ENCODE measurements at places on chromosomes 11 and 22.

DNA sequence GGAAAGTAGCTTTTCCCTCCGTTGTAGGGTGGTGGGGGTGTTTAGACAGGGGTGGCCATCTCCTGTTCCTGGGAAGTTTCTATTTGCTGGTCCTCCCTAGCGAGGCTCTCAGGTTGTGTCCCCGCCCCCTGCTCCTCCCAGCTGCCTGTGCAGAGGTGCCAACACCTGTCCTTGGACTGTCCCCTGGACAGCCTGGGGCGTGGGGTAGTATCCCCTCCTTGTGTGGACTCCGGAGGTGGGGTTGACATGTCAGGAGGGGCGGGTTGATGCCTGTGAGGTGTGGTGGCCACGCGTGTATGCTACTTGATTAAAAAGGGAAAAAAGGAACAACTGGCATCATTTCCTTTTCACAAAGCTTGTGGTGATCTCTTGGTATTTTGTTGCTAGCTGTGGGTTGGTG, 14.3 kb upstream of the RANBP1 start:
- DNase-seq = no peak

DNA sequence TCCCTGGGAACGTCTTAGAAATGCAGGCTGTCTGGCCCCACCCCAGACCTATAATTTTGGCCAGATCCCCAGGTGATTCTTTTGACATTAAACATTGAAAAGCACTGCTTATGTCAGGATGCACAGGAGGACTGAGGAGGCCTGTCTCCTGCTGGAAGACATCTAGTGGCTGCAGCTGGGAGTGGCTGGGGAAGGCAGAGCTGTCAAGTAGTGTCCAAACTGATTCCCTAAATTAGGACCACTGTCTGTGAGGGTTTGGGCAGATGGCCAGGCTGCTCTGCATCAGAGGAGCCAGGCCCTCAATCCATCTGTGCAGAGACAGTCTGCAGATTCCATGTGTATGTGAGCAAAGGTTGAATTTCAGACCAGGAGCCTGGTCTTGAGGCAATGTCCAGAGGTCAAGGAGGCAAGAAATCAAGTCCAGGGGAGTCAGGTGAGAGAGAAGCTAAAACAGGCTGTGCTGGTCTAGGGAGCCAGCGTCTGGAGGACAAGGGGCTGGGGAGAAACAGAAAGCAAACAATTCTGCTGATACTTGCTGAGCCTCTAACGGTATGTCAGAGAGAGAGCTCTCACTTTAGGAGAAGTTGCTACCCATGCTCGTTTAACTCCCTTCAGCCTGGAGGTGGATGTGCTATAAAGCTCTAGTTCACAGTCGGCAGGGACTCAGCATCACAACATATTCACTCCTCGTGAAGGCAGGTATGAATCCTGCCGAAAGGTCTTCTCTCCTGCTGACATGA, 15.3 kb upstream of the SYTL2 start:
- peak; percentile 71 for DNase-seq

DNA sequence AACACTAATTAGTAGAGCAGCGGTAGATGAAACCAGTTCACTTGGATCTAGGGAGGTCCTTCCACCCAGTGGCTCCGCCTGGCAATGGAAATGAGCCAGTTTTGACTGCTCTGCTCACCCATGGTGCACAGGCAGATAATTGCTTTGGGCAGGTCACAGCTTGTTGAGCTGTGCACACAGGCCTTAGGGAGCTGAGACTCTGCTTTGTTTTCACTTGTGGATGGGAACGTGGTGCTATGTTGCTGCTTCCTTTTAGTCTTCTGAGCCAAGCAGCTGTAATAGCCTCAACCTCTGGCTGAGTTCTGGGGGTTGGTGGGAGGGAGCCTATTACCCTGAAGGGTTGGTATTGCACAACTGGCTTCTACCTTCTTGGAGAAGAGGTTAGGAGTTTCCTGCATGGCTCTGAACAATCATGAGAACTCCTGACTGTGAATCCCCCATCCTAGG, 262.3 kb upstream of the MTNR1B start:
- DNase-seq = peak; percentile 36

- DNase-seq = no peak
These were observed 812.1 kb downstream of the TBC1D22A start for GRCh38 chr22:47574556-47574955.

GRCh38 chr11:112789481-112789880, 171.7 kb upstream of the NCAM1 start:
- DNase-seq = no peak

DNA sequence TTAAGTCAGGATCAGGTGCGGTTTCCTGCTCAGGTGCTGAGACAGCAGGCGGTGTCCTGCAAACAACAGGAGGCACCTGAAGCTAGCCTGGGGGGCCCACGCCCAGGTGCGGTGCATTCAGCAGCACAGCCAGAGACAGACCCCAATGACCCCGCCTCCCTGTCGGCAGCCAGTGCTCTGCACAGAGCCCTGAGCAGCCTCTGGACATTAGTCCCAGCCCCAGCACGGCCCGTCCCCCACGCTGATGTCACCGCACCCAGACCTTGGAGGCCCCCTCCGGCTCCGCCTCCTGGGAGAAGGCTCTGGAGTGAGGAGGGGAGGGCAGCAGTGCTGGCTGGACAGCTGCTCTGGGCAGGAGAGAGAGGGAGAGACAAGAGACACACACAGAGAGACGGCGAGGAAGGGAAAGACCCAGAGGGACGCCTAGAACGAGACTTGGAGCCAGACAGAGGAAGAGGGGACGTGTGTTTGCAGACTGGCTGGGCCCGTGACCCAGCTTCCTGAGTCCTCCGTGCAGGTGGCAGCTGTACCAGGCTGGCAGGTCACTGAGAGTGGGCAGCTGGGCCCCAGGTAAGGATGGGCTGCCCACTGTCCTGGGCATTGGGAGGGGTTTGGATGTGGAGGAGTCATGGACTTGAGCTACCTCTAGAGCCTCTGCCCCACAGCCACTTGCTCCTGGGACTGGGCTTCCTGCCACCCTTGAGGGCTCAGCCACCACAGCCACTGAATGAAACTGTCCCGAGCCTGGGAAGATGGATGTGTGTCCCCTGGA, at the start of gene MYO7A:
MYO7A (plus strand) TSS at position 327 of the 772 bp plus-strand sequence. CDS start 2,389 bp downstream, outside the sequence.
- DNase-seq = peak; percentile 28

DNA sequence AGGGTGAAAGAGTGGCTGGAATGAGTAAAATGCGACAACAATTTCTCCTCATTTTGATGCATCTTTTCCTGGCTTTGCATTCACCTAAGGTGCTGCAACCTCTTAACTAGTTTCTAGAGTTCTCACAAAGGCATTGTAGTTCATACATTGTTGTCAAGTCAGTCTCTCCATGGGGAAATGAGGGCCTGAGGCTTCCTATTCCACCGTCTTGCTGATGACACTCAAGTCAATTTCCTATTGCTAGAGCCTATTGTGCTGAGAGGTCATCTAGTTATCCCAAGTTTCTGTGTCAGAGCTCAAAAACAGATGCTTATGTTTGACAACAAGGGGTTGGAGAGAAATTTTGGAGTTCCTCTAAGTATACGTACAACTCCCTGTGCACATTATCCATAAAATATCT, 11.6 kb upstream of the MS4A6A start:
- DNase-seq = no peak

GRCh38 chr11:127393460-127393997, 393.0 kb upstream of the KIRREL3 start:
- no peak for DNase-seq

DNA sequence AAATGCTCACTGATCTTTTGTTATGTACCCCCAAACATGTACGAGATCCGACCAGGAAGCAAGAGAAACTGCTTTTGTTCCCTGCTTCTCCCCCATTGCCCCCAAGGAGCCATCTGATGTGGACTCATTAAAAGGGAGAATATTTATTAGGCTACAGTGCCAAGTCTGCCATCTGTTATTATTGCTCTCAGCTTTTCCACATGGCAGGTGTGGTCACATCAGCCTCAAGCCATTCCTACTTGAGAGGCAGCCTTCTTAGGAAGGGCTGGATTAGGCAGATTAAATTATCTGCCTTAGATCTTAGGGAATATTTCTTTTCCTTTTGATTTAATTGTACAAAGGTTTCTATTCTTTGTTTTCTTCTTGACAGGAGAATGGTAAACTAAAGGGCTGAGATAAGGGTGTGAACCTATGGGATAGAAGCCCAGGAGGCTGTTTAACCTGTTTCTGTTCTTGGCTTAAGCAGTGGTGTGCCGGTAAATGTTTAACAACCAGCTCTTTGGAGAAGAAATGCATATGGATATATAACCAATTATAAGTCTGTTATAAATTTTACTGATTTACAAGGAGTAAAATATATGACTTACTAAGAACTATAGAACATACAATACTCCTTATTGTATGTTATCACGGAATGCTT, 88.8 kb downstream of the PDHX start:
- DNase-seq = no peak

DNA sequence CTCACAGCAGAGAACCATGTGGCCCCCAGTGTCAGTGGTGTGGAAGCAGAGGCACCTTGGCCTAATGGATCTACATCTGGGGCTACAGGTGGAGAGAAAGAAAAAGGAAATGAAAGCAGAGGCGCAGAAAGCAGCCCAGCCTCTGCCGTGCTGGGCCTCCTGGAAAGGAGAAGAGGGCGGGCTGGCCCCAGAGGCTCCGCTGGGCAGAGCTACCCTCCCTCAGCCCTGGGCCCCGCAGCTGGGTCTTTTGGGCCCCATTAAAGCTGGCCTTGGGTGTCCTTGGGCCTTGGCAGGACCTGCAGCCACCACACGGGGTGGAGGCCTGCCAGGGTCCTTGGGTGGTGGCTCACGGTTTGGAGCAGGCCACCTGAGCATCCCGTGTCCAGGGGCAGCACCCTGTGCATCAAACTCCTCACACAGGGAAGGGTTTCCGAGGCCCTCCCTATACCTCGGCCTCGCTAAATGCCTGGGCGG, 31.6 kb upstream of the GAL start:
- DNase-seq = no peak

- DNase-seq = no peak
These were observed 248.4 kb upstream of the B3GAT1 start for GRCh38 chr11:134660416-134660815.

DNA sequence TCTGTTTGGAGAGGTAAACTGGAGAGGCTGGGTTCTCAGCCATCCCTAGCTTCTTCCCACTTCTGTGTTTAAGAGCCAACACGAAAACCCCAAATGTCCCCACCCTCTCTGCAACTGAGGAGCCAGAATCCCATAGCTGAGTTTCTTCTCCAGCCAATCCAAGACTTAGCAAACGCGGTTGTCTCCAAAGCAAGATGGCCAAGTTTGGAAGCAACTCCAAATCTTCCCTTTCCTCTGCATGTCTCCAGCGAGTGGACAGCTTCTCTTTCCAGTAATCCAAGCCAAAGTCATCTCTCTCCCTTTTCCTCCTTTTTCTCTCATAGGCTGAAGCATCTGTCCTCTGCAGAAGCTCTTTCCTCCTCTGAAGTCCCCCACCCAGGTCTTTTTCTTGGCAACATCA, 539.2 kb downstream of the MIAT start:
- DNase-seq = no peak

DNA sequence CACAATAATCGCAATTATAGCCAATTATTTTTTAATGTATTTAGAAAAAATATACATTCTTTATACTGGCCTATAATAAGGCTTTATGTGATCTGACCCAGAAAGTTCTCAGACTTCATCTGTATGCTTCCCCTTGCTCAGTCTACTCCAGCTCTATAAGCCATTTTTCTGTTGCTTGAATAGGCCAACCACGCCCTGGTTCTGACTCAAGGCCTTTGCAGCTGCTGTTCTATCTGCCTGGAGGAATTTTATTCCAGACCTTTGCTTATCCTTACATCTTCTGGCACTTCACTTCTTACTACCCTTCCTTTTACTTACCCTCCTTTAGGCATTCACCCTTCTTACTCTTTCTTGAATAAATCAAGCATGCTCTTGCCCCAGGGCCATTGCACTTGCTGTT, 54.9 kb upstream of the PDE3B start:
- no peak for DNase-seq

DNA sequence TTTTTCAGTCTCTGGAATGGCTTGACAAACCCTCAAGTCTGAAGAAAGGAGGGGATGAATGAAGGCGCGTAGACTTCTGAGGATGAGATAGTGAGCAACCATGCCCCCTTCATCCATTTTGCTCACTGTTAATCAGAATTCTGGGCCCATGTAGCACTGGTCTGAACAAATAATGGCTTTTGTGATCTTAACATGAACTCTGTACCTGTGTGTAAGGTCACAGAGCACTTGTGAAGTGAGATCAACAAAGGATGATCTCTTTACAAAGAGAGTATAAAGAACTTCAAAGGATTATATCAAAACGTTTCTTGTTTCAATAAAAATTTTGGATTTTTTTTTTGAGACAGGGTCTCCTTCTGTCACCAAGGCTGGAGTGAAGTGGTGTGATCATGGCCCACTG, 976.7 kb downstream of the OPCML start:
- no peak for DNase-seq

DNA sequence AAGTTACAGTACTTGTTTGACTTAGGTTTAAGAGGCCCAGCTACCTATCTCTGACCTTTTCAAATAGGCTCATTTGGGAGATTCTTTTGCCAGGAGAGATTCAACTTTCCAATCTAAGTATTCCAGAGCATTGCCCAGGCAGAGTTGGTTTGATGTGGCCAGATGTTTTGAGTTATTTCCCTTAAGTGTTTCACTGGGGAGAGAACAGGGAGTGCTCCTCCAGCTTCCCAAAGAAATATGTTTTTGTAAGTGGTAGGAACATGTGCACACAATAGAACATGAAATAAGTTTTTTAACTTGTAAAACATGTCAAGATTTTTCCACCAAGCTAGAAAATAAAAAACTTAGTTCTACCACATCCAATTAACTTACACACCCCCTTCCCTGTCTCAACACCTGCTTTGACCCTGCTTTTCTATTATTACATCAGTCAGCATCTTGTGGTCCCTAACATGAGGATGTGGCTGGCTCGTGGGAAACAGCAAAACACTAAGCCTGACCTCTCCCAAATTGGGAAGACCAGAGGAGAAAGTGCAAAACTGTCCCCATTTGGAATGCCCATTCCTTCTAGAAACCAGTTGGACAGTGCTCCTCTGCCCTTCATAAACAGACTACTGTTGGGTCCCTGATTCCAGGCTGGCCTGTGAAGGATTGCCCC, 70.4 kb upstream of the RASSF10 start:
- DNase-seq = no peak

DNA sequence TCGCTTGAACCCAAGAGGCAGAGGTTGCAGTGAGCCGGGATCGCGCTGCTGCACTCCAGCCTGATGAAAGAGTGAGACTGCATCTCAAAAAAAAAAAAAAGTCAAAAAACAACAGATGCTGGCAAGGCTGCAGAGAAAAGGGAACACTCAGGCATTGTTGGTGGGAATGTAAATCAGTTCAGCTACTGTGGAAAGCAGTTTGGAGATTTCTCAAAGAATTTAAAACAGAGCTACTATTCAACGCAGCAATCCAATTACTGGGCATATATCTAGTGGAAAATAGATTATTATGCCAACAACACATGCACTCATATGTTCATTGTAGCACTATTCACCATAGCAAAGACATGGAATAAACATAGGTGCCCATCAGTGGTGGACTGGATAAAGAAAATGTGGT, 89.7 kb downstream of the EFCAB6 start:
- no peak for DNase-seq

All from fibroblast of upper back skin (primary cell).